ENCODE measurements at places on chromosomes 13 and 19. TPM values are rescaled to one million over a fixed set of nuclear protein-coding genes. Genes with fewer than 3 reads are reported as not detected.

DNA sequence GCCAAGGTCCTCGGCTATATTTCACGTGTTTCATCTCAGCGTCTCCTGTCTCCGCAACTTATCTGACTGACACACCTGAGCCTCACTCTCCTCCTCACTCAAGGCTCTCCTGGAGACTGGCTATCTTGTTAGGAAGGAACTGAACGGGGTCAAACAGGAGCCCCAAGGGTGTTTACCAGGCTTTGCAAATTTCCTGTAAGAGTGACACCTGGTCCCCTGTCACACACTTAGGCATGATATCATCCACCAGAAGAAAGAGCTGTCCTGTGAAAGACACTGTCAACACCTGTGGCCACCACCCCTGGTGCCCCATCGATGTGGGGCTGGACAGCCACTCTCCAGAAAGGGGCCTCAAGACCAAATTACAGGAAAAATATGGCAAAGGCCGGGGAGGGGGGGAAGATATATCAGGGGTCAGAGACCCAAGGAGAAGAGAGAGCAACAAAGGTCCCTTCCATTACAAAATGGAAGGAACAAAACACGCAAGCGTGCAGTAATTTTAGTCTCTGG lies 2.9 kb downstream of the CD70 start:
- DNase-seq: no peak

DNA sequence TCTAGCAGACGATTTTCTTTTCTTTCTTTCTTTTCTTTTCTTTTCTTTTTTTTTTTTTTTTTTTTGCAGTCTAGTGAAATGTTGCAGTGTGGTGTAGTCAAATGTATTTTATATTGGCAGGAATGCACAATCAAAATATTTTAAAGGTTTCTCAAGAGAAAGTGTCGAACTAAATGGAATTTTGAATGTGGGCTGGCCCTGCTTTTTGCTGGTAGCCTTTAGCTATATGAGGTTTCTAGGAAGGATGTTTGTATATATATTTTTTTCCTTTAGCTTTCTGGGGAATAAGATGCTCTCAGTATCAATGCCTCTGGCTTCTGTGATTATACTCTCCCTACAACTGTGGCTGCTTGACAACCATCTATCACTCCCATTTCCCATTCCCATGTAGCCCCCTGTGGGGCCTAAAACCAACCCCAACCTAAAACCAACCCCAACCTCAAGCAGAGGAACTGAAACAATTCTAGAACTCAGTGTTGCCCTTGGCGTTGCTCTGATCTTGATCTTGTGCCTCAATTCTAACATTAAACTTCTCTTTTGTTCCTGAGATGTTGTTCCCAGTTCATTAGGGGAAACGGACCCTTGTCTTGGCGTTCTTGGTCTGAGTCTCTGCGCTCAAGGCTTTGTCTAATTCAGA lies 27.1 kb downstream of the CYSLTR2 start:
- no peak for DNase-seq

DNA sequence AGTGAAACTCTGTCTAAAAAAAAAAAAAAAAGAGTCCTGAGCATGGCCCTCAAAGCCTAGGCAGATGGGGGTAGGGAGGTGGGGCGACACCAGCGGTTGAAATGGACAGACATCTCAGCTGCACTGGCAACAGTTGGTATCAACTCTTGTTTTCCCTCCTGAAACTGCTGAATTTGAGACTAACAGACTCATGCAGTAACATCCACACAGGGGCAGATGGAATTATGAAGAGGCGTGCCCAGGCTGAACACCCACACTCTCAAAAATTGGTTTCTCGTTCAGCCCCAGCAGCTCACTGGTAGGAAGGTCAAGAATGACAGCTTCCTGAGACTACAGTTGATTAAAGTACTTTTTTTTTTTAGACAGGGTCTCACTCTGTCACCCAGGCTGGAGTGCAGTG lies 24.1 kb downstream of the PBX4 start:
- DNase-seq: no peak

- no peak for DNase-seq
Measured at GRCh38 chr13:67200605-67201004, 29.5 kb downstream of the PCDH9 start.

DNA sequence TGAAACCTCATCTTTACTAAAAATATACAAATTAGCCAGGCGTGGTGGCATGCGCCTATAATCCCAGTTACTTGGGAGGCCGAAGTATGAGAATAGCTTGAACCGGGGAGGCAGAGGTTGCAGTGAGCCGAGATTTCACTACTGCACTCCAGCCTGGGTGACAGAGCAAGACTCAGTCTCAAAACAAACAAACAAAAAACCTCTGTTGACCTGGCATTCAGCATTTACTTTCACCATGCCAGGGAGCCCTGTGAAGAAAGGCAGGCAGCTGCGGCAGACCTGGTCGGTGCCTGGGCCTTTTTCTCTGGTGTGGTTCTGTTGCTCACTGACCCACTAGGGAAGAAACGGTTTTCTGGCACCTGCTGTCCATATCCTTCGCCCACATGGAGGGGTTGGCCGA lies 49.8 kb downstream of the DNM2 start:
- DNase-seq: no peak

DNA sequence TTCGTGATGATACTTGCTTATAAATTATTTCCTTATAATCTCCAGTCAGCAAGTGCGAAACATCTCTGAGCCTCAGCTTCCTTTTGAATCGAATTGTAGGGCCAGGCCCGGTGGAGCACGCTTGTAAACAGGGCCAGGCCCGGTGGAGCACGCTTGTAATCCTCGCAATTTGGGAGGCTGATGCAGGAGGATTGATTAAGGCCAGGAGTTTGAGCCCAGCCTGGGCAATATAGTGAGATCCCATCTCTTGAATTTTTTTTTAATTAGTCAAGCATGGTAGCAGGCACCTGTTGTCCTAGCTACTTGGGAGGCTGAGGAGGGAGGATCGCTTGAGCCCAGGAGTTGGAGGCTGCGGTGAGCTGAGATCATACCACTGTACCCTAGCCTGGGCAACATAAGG lies 116.2 kb upstream of the MCF2L start:
- no peak for DNase-seq

GRCh38 chr19:38834104-38834490 lies 2.5 kb upstream of the ECH1 start:
- no peak for DNase-seq

DNA sequence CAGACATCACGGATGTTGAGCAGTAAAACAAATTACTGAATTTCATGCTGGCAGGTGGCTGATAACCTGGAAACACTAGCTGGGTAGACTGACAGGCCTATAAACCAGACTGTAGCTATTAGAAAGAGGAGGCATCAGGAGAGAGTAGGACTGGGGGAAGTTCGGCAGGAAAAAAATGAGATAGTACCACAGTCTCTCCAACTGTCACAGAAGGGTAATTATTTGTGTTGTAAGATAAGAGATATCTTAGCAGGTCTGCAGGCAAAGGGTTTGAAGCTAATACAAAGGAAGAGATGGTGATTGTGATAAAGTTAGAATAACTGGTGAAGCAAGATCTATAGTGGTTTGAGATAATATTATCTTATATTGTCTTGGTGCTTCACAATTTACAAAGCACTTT lies 41.7 kb downstream of the MIPEP start:
- no peak for DNase-seq

GRCh38 chr13:63195726-63196125 lies 1780.1 kb upstream of the PCDH20 start:
- DNase-seq: no peak

DNA sequence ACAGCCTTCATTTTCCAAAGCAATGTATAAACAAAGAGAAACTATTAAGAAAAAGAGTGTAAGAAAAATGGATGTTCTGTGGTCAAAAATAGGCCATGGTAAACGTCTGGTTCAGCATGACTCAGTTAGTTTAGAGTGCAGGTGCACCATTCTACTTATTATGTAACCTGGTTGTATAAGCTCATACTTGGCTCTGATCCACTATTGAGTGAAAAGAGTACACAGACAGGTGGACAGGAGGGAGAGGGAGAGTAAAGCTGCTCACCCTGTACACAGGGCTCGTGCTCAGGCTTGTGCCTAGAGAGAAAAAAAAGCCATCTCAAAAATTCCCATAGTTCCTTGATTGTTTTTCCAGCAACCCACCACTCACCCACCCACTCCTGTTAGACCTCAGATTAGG lies 85.8 kb upstream of the ZNF91 start:
- DNase-seq: no peak

DNA sequence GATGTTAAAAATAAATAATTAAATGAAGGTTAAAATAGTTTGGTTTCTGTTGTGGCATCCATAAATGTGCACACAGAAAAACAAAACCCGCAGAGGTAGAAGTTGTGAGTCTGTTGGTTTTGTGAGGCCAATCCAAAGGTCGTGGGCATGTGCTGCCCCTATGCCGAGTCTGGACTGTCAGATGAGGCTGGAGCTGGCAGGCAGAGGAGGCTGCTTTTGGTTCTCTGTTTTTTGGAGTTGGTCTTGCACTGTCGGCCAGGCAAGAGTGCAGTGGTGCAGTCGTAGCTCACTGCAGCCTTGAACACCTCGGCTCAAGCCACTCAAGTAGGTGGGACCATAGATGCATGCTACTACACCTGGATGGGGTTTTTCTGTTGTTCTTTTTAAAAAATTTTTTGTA lies 43.7 kb downstream of the TSSK6 start:
- no peak for DNase-seq

- DNase-seq: peak; percentile 60
Measured at GRCh38 chr13:102399791-102400674, 1.8 kb downstream of the FGF14 start.

DNA sequence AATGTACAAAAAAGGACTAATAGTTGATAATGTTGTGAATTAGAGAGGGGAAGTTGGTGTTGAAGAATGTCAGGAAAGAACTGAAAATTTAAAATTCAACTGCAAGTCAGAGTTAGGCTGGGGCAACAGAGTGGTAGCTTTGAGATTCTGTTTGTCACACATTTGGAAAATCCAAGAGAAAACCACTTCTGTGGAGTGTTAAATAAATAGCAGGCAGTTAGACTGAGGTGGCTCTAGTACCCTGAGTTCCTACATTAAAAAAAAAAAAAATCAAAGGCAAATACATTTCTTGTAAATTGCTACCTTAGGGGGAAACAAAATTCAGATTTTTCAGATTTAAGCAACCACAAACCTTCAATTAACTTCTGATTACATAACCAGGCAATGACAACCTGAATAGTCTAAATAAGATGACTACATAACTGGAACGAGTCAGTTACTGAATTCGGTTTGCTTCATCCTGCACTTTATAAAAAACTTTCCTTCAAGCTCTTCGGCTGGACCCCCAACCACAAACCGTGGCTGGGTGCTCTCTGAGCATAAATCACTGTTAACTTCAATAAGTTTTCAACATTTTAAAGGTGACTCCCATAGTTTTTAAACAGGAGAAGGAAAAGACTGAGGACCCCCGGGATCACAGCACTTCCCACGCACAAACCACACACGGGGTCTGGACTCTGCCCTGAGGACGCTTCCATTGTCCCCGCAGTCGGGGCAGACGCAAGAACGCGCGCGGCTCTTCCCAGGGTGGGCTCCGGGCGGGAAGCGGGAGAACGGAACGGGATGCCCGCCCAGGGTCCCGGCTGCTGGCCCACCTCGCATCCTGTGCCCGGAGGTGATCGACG lies 725 bp downstream of the ZNF682 start:
- no peak for DNase-seq

- no peak for DNase-seq
Measured at GRCh38 chr19:10782795-10783194, 53.2 kb downstream of the TMED1 start.

CBLC gene
- 17.5 TPM for total RNA-seq

PGLYRP1 gene
- total RNA-seq: 1.1 TPM

FBXO27 gene
- total RNA-seq: 8.5 TPM

DMKN gene
- total RNA-seq: 3.5 TPM

Data from right lobe of liver (tissue), 6 donors.